ENCODE measurements at places on chromosomes 13 and 19.

GRCh38 chr13:83879431-83880171 is 2.7 kb downstream of the SLITRK1 start:
- no peak for DNase-seq

DNA sequence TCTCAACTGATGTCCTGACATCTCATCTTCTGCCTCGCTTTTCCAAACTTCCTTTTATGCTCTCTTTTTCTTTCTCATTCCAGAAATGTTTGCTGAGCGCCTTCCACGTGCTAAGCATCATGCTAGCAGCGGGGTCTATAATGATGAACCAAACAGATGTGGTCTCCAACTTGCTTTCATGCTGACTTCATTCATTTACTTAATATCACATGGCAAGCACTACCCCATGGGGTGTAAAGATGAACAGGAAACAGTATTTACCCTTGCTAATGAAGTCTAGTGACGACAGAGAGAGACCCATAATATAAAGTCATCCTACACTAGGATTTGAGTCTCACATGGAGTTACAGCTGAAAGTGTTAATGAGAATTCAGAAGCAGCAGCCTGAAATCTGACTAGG is 21.6 kb upstream of the URAD start:
- no peak for DNase-seq

DNA sequence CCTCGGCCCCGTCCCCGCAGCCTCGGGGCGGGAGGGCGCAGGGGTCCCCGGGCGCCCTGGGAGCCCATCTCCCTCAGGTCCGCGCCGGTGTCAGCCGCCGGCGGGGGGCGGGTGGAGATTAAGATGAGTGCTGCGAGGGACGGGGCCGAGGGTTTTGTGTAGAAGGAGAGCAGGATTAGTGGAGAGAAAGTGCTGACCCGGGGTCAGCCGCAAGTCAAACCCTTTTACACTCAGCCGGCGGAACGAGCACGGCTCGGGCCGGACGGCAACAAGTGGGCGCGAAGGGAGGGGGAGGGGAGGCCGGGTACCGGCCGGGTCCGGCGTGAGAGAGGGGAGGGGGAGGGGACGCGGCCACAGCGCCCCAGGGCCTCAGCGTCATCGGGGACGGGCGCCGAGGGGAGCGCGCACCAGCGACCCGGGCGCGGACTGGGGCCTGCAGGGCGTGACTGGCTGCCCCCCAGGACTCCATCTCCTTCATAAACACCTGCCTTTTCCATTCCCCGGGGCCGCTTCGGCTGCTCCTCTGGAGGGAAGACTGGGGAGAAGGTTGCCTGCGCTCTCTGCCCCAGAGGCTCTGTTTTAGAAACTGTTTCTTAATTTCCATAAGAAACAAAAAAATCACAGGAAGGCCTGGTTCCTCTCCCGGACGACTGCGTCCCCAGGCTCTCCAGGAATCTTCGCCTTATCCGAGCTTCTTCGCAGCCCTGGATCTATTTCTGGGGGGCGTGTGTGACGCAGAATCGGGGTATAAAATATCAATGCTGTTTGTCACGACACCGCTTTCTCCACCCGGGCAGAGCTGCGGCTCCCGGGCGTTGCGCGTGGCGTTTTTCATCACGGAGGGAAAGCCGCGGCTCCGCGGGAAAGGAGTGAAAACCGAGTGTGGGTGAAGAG is 6.5 kb downstream of the SOX1 start:
- no peak for DNase-seq

GRCh38 chr19:8500158-8500557 is 2.3 kb downstream of the PRAM1 start:
- DNase-seq, result no peak

DNA sequence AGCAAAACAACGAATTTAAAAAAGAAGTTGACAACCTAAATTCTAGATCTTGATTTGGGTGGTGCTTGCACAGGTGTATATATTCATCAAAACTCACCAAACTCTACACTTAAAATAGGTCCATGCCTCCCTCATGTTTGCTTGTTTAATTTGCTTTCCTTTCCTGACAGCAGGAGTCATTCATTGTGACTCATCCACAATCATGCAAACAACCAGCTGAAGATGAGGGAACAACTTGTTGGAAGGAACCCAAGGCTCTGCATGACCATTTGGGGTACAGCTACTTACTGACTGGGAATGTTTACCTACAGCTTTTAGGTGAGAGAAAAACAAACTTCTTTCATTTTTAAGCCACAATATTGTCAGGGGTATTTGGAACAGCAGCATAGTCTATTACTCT is 96.6 kb downstream of the RXFP2 start:
- no peak for DNase-seq

- DNase-seq, result peak; percentile 24
Observed at GRCh38 chr13:20412691-20413355, 112.8 kb downstream of the CRYL1 start.

GRCh38 chr13:105545811-105546210 is 989.7 kb downstream of the EFNB2 start:
- DNase-seq, result no peak

- DNase-seq, result peak; percentile 52
Observed at GRCh38 chr19:16342002-16342715, 17.5 kb downstream of the KLF2 start.

DNA sequence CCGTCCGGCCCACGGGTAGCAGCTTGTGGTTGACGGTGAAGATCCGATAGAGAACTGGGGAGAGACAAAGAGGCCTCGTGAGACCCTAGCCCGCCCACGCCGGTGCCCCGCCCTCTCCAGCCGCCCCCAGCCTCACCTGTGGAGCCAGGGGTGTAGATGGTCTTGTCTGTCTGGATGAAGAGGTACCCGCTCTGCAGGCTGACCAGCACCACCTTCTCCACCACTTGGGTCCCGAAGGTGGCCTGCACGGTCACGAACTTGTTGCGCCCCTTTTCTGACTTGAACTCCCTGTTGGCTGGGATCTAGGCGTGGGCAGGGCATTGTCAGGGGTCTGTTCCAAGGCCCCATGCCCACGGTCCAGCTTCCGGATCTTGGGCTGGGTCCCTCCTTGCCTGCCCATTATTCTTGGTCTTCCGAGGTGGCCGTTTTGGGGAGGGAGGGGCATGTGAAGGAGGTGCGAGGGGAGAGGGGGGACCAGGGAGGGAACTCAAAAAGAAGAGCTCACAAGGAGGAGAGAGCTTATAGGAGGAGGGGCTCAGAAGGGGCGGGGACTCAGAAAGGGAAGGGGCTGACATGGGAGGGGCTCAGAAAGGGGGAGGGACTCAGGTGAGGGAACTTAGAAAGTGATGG is 2.2 kb downstream of the C3 start:
- no peak for DNase-seq

- DNase-seq, result no peak
Observed at GRCh38 chr19:58304255-58304654, 922 bp upstream of the ERVK3-1 start.

- no peak for DNase-seq
Observed at GRCh38 chr13:97743938-97744337, 209.5 kb upstream of the IPO5 start.

DNA sequence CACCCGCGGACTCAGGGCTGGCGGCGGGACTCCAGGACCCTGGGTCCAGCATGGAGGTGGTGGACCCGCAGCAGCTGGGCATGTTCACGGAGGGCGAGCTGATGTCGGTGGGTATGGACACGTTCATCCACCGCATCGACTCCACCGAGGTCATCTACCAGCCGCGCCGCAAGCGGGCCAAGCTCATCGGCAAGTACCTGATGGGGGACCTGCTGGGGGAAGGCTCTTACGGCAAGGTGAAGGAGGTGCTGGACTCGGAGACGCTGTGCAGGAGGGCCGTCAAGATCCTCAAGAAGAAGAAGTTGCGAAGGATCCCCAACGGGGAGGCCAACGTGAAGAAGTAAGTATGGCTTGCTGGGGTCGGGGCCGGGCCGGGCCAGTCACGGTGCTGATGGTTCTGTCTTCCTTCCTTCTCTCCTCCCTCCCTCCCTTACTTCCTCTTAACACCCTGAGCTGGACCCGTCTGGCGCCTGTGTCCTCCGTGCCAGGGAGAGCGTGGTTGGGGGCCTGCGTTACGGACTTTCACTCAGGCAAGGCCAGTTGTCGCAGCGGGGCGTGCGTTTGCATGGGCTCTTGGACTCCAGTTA is 1.4 kb downstream of the STK11 start:
- DNase-seq, result peak; percentile 31

DNA sequence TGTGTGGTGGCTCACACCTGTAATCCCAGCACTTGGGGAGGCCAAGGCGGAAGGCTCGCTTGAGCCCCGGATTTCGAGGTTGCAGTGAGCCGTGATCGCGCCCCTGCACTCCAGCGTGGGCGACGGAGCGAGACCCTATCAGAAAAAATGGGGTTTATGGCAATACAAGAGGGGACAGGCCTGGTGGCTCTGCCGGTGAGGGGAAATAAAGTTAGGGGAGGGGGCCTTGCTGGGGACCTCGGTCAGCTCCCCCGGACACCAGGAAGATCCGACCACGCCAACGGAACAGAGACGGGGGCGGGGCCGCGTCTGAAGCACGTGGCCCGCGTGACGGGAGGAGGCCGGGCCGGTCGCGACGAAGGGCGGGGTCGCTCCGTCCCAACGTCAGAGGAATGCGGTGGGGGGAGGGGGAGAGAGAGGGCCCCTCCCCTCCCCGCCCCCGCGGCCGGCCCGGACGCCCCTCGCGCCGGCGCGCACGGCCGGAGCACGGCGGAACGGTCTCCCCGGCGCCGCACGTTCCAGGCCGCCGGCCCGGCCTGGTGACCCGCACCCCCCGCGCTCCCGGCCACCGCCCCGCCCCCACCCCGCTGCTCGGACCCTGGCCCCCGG is 1.9 kb upstream of the HNRNPL start:
- peak; percentile 93 for DNase-seq

- DNase-seq, result no peak
Observed at GRCh38 chr19:10045371-10045770, 32.1 kb downstream of the RDH8 start.

DNA sequence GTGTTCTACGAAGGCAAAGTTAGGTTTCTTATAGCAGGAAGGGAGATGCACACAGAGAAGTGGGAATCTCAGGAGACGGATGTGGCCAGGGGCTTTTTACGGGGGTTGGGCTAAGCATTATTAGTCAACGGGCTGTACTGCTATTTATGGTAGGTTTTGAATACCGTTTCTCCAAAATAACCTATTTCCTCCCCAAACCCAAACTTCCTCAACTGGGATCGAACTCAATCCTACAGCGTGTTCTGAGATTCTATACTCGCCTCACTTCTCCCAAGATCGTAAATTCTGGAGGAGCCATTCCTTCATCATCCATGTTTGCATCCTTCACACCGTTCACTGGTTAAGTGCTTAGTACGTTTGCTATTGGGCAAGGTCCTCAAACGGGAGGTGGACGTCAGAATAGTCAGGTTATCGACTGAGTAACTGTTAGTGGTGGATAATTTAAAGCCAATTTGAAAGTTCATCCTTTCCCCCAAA is 1.2 kb upstream of the TRIM13 start:
- DNase-seq, result no peak

- DNase-seq, result no peak
Observed at GRCh38 chr13:29497137-29497654, 98.3 kb downstream of the SLC7A1 start.

DNA sequence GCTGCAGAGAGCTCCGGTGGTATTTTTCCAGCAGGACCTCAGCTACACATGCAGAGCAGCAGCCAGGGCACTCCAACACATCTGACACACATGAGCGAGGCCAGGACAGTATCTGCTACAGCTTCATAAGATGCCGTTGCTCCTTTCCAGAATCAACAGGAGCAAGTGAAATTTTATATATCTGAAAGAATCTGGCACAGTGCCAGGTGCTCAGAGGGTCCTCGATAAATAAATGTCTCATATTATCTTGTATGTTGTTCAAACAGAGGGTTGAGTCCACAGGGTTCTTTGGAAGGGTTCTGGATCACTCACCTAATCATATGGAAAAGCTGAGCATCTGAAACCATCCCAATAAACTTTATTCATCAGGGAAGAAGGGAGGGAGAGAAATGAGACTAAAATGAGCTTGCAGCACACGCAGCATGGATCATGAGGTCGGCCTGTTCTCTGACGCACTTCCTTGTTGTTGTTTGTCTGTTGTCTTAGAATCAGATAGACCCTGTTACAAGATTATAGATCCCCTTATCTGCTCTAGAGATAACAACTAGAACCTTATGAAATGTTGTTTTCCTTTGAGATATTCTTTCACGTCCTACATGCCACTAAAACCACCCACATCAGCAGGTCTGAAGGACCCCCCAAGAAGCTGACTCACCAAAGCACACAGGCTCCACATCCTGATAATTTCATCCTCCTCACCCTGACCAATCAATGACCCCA is 3.2 kb upstream of the METTL21C start:
- DNase-seq, result no peak

GRCh38 chr13:51311957-51312520 is 27.5 kb upstream of the SERPINE3 start:
- no peak for DNase-seq

DNA sequence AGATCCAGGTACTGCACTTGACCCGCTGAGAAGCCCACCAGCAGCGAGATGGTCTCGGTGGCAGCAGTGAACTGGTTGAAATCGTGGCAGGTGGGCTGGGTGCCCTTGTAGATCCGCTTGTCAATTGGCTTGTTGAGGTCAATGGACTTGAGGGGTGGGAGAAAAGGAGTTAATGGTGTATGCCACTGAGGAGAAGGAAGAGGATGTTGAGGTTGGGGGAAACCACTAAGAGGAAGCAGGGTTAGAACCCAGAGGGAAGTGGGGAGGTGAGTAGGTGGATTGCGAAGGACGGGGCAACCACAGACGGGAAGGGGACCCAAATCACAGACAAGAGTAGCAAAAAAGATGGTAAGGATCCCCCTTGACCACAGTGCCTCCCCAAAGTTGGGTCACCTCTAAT is 1.7 kb downstream of the DMWD start:
- DNase-seq, result no peak

- DNase-seq, result no peak
Observed at GRCh38 chr19:58429745-58430144, 10.2 kb downstream of the ZNF132 start.

- no peak for DNase-seq
Observed at GRCh38 chr13:104111031-104111430, 1044.8 kb upstream of the SLC10A2 start.

- DNase-seq, result peak; percentile 65
Observed at GRCh38 chr19:15551293-15552004, 43.1 kb downstream of the CYP4F22 start.

DNA sequence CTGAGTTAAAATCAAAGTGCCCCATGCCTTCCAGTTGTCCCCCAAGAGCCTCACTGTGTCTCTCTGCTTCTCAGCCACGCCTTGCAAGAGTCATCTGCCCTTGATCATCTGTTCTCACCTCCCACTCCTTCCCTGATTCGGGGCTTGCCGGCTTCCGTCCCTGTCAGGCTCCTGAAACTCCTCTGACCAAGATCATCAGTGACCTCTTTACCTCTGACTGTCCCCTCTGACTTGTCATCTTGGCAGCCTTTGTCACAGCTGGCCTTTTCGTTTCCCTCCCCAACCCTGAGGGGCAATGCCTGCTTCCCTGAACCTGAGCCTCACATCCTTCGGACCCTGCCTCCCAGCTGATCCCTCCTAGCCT is 66.3 kb downstream of the MAP4K1 start:
- peak; percentile 31 for DNase-seq

DNA sequence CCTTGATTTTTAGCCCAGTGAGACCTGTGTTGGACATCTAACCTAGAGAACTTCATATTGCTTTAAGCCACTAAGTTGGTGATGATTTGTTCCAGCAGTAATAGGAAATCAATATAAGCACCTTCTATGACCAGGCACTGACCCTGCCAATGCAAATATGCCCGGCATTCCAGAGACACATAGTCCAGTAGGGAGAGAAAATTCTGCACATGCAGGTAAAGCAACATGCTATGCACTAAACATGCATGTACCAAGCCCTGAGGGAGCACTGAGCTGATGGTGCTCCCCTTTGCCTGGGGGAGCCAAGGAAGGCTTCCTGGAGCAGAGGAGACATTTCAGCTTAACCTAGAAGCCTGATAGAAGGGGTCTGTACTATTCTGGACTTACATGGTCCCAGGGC is 40.4 kb upstream of the C13orf42 start:
- no peak for DNase-seq
